ENCODE measurements at places on chromosomes 3 and 15. TPM values are rescaled to one million over a fixed set of nuclear protein-coding genes. Genes with fewer than 3 reads are reported as not detected.

DNA sequence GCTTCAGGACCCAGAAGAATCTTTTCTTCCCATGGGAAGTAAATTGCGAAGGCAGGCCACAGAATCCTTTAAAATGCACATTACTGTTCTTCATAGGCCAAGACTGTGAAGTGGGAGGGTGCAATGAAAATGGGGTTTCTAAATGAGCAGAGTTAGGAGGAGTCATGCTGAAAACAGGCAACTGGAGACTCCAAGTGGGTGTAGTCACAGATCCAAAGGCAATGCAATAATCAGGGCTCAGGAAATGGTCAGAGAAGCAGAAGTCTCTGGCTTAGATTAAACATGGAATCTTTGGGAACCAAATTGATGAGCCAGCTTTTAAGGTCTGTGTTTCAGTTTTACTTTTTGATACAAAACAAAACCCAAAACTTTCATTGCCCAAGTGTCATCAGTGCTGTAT, 37.6 kb downstream of the HHLA2 start:
- DNase-seq = no peak

Gene MAGI1
- 39.1 TPM for total RNA-seq

DNA sequence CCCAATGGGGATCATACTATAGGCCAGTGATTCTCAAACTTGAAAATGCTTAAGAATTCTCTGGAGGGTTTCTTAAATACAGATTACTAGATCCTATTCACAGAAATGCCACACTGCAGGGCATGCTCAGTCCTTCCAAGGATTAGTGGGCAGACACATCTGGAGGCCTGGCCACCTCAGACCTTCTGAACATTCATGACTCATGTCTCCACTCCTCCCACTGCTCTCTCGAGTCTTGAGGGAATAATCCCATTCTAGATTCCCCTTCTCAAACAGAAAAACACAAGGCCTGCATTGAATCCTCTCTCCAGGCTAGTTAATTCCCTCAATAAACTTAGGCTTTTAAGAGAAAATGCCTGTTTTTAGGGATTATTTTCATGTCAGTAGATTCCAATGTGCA, 22.1 kb downstream of the ZNF621 start:
- no peak for DNase-seq

- no peak for DNase-seq
Observed at GRCh38 chr15:67834581-67835296, 5.1 kb downstream of the RNU6-1 start.

GRCh38 chr3:59553076-59553475, 503.3 kb upstream of the CFAP20DC start:
- no peak for DNase-seq

- DNase-seq = no peak
Observed at GRCh38 chr15:41940441-41940857, 31.9 kb downstream of the EHD4 start.

DNA sequence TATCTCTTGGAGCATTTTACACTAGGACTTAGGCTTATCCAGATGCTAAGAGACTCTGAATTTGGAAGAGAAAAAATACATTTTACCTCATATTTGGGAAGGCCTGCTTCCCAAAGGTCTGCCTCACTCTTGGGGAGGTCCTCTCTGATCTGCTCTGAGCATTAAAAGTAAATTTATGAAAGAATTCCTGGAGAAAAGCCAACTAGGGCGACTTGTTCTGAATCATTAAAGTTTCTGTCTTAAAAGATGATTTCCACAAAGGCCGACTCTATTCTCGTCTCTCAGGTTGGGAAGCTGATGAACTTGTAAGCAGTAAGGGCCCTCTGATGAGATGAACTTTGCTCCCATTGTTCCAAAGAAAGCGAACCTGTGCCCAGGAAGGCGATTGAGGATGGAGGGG, 48.7 kb upstream of the HES1 start:
- no peak for DNase-seq

DNA sequence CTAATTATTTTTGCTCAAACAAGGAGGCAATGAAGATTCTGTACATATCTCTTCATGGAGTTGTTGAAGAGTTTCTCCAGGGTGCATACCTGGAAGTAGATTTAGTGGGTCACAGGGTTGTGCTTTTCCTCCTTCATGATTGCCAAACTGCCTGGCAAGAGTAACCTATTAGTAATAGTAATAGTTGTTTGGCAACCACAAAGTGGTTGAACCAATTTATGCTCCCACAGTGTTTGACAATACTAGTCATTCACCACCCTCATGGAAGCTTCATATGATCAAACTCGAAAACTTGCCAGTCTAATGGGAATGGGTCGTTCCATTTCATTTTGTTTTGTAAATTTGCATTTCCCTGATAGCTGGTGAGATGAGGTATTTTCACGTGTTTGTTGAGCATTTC, 57.8 kb downstream of the TLE3 start:
- DNase-seq = no peak

DNA sequence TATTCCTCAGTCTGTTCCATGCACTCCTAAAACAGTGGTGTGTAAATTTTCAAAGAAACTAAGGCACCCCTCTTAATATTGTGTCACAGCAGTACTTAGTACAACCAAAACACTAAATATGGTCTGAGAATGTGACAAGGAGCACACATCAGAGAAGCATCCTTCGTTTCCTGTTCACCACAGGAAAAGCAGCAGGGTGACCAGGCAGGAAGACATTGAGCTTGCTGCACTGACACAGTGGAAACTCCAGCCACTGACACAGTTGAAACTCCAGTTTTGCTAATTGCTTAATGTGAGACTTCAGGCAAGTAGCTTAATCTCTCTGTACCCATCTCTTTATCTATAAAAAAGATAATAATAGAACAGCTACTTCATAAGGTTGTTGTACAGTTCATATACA, 353.0 kb upstream of the RORA start:
- DNase-seq = no peak

DNA sequence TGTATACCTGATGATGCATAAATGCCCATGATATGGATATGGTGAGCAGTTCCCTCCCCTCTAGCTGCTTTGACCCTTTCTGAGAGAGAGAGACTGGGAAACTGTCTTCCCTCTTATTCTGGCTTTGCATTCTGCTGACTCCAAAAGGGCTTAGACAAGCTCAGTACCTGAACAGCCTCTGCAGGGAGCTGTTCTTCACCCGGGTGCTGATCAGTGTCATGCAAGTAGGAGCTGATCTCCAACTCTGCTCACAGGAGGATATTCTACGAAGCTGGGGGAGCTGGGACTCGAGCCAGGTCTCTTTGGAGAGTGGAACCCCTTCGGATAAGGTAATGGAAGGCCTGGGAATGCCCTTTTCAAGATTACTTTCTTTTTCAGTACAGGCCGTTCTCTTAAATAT, 237.1 kb downstream of the RYR3 start:
- DNase-seq = no peak

Gene ATP10A
- total RNA-seq = 0.82 TPM

DNA sequence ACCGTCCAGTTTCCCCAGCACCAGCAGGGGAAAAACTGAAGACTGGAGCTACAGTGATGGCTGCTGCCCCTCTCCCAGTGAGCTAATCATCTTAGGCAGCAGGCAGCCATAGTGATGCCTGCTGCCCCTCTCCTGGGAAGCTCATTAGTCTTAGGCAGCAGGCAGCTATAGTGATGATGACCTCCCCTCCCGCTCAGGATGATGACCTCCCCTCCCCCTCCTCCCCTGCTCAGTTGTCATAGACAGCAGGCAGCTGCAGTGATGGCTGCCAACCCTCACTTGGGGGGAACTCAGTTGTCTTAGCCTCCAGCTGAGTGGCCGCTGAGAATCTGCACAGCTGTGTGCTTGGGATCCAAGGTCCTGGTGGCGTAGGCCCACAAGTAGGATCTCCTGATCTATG, 80.9 kb upstream of the MANF start:
- no peak for DNase-seq

GRCh38 chr15:82132742-82133141, 86.9 kb upstream of the MEX3B start:
- no peak for DNase-seq

- DNase-seq = no peak
Observed at GRCh38 chr3:64163019-64163754, 62.1 kb downstream of the PRICKLE2 start.

Gene MST1R
- 0.41 TPM for total RNA-seq

Gene ADGRG7
- not detected for total RNA-seq

Gene ITIH1
- total RNA-seq = not detected

GRCh38 chr3:15300323-15301078, 31.9 kb downstream of the SH3BP5 start:
- no peak for DNase-seq

Gene MESP1
- total RNA-seq = 2.0 TPM

DNA sequence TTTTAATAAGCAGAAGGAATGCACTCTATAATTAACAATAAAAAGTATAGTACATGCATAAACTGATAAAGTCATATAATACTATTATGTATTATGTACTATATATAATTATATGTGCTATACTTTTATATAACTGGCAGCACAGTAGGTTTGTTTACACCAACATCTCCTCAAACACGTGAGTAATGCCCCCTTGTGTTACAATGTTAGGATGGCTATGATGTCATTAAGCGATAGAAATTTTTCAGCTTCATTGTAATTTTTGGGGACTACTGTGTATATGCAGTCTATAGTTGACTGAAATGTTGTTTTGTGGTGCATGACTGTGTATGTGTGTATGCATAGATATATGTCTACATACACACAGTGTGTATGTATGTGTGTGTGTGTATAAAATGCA, 100.6 kb downstream of the SLMAP start:
- no peak for DNase-seq

DNA sequence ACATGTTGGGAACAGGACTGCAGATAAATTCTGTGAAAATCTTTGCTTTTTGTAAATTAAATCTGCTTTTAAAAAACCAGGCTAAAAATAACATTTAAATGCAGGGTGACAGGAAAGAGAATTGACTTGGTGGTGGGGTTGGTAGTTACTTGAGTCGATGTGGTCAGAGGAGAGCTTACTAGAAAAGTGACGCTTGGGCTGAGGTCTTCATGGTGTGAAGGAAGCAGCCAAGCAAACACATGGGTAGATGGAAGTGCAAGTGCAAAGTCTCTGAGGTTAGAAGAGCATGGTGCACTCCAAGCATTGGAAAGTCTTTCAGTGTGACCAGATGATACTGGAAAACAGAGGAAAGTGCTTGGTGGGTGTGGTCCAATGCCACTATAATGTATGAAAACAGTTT, 86.4 kb upstream of the THBS1 start:
- DNase-seq = no peak

GRCh38 chr3:89572261-89572660, 464.8 kb downstream of the EPHA3 start:
- no peak for DNase-seq

DNA sequence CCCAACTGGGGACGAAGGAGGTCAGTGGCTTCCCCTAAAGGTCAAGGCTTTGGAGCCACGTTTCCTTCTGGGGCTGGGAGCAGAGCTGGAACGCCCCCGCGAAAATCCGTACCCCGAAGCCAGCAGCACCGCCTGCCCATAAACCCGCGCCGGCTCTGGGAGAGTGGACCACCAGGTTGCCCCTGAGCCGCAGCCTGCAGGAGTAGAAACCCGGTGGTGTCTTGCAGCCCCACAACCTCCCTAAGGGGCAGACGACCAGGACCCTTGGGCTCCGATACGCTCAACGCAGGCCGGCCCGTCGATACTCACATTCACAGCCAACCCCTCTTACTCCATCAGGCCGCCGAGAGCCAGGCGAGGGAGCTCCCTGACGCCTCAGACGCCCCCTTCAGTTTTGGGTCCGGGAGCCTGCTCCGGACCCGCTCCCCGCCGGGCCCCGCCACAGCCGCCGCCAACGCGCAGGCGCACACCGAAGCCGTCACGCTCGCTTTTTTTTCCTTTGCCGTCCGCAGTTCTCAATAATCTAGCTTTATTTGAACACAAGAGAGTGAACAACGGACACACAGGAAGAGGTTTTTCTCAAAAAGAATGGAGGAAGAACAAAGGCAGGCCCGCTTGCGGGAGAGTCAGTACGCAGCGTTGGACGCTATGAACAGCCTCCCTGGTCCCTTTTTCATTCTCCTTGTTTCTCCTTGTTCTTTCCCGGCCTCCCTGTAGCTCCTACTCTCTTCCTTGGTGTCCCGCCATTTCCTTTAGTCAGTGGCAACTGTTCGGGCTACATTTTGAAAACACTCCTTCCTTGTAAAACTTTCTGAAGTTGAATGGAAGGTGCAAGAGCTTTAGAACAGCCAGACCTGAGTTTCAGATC, at the start of gene ZNF106:
ZNF106 (minus strand) TSS at position 471 of the 868 bp plus-strand sequence. CDS start 18,852 bp downstream, outside the sequence.
- peak; percentile 85 for DNase-seq

DNA sequence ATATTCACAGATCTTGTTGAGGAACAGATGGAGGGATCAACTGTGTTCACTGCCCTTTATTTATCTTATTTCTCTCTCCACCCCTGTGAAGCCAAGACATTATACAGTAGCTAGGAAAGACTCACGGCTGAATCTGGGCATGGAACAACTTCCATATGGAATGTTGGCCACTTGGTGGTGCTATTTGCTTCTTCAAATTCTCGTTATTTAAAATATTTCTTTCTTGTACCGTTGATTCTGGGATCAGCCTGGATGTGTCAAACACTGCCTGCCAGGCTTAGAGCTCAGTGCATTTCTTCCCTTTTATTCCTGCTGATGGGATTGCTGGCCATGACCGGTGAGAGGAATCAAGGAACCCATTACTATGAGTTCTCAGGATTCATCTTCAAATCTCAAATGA, 17.5 kb upstream of the GASK1A start:
- peak; percentile 52 for DNase-seq

All from frontal cortex (tissue), 4 donors.